Vagina (tissue), 2 donors: ENCODE measurements at places on chromosomes 13 and 19.

- no peak for DNase-seq
Observed at GRCh38 chr19:335072-335471, 9.5 kb downstream of the MIER2 start.

GRCh38 chr19:52659013-52659412 lies 20.9 kb upstream of the ZNF83 start:
- no peak for DNase-seq

DNA sequence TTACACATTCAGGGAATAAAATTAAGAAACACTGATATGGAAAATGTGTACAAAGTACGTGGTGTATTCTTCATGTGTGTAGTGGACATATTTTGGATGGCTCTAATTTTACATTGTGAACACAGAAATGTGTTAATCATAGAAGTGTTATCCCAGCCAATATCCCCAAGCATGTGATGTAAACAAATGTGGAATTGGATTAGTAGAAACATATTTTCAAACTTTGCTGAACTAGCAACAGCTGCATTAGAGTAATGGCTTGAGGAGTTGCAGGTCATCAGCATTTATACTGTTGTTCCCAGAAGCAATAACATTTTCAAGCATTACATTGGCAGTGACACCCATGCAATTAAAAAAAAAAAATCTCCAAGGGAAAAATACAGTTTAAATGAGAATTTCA lies 600.6 kb downstream of the SLITRK1 start:
- no peak for DNase-seq

GRCh38 chr13:42394711-42395085 lies 122.7 kb downstream of the AKAP11 start:
- no peak for DNase-seq

GRCh38 chr19:38389101-38389925 lies 816 bp downstream of the SPRED3 start:
- no peak for DNase-seq

DNA sequence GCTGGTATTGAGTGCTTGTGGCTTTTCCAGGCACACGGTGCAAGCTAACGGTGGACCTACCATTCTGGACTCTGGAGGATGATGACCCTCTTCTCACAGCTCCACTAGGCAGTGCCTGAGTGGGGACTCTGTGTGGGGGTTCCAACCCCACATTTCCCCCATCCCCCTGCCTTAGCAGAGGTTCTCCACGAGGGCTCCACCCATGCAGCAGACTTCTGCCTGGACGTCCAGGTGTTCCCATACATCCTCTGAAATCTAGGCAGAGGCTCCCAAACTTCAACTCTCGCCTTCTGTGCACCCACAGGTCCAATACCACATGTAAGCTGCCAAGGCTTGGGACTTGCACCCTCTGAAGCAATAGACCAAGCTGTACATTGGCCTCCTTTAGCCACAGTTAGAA lies 25.3 kb upstream of the ZSCAN18 start:
- DNase-seq: no peak

GRCh38 chr19:7550987-7551761 lies 15.7 kb downstream of the PNPLA6 start:
- DNase-seq: no peak

- DNase-seq: no peak
Observed at GRCh38 chr13:106096661-106097092, 438.8 kb downstream of the EFNB2 start.

GRCh38 chr13:22369840-22370239 lies 699.0 kb downstream of the FGF9 start:
- no peak for DNase-seq

- no peak for DNase-seq
Observed at GRCh38 chr13:113630296-113630695, 27.7 kb downstream of the ATP4B start.

- no peak for DNase-seq
Observed at GRCh38 chr13:64339373-64340063, 2890.6 kb downstream of the PCDH9 start.

DNA sequence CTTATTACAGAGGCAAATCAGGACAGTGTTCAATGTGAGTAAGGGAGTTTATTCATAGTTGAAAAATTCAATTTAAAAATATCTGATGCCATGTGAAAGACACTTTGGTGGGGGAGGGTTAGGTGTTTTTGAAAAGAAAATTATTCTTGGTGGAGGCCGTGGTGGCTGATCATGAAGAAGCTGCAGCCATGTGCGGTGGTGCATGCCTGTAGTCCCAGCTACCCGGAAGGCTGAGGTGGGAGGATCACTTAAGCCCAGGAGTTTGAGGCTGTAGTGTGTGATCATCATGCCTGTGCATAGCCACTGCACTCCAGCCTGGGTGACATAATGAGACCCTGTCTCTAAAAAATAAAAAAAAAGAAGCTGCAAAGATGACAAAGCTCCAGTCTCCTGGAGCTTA lies 28.6 kb downstream of the WDFY2 start:
- DNase-seq: no peak

GRCh38 chr13:106587787-106588186 lies 19.9 kb upstream of the ARGLU1 start:
- no peak for DNase-seq

DNA sequence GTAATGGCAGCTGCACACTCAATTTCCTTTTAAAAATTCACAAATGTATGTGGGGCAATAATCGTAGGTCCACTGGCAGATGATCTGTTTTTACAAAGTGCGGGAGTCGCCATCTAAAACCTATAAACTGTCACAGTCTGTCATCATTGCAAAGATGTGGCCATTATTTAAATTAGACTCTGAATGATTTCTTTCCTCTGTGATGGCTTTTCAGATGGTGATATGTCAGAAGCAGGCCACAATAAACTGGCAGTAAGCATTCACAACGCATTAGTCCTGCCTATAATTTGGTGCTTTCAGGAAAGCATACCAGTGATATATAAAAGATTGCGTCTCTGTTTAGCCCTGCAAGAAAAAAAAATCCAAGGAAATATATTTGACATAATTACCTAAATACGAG lies 226.8 kb downstream of the TBC1D4 start:
- DNase-seq: no peak

GRCh38 chr13:111857846-111858560 lies 208.9 kb upstream of the SOX1 start:
- peak; percentile 54 for DNase-seq

DNA sequence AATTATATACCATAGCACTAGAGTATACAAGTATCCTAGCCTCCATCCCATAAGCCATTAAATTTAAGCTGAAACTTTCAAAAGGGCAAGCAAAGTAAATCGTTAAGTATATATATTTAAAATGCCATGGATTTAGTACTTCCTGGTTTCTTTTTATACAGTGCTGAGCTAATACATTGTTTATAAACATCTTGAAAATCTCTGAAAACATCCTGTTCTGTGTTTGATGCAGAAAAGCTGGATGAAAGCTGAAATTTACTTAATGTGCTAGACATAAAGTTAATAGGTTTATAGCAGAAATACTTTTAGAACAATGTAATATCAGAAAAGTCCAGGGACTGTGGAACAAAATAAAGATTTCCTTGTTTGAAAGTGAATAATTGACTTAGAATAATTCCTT lies 875.4 kb downstream of the SLITRK6 start:
- no peak for DNase-seq

DNA sequence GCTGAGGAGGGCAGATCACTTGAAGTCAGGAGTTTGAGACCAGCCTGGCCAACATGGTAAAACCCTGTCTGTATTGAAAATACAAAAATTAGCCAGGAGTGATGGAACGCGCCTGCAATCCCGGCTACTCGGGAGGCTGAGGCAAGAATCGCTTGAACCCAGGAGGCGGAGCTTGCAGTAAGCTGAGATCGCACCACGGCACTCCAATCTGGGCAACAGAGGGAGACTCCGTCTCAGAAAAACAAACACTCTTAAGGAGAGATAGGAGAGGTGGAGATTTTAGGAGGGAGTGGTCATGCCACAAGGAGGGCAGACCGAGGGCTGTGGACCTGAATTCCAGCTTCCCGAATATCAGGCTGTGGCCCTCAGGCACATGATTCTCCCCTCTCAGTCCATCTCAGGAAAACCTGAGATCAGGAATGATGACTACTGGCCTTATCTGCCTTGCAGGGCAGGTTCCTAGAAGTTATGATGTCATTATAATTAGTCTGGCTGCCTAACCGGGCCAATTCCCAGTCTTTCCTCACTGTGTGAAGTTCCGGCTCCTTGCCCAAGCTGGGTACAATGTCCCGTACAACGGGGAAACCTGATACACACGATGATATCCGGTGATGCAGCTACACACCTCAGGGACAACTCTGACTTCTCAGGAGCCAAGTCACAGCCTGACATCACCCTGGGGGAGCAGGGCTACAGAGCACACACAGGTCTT lies 2.5 kb downstream of the SLC35E1 start:
- DNase-seq: no peak

- DNase-seq: no peak
Observed at GRCh38 chr13:112705286-112705685, 15.4 kb downstream of the ATP11A start.

DNA sequence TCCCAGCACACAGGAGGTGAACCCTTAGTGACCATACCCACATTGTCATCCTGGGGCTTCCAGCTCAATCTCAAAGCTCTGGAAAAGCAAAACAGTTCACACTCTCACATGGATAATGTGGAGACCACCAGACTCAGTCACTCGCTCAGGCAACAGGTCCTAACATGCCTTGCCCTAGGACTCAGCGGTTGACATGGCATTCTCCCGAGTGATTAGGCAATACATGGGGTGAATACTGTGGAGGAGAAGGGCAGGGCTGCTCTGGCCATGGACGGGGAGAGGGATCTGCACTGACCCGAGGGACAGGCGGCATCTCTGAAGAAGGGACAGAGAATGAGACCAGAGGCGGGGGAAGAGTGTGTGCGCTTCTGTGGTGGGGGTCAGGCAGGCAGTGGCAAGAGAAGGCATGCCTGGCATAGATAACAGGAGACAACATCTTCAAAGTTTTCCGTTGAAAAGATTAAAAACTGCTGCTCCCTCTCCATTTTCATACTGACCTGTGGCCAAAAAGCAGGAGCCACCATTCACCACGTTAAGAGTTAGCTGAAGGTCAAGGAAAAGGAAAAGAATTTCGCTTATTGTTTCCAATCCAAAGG lies 44.5 kb upstream of the EPHX3 start:
- no peak for DNase-seq

DNA sequence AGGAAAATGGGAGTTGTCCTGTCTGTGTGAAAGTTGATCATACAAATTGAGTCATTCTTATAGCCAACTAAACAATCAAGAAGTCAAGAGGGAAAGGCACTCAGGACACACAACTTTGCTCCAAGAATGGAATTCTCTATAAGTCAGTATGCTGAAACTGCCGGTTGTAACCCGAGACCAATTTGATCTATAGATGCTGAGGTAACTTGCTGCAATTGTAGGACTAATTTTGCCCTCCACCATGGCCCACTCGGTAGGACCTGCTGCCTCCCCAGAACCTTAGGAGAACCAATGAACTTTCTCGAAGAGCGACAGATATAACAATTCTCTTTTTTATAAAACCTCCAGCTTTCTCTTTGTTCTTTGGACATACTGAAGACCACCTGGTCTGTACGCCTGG lies 157.0 kb downstream of the RNF17 start:
- no peak for DNase-seq

- DNase-seq: no peak
Observed at GRCh38 chr13:97757807-97758206, 195.7 kb upstream of the IPO5 start.

GRCh38 chr19:3684054-3684816 lies 16.0 kb downstream of the PIP5K1C start:
- no peak for DNase-seq

DNA sequence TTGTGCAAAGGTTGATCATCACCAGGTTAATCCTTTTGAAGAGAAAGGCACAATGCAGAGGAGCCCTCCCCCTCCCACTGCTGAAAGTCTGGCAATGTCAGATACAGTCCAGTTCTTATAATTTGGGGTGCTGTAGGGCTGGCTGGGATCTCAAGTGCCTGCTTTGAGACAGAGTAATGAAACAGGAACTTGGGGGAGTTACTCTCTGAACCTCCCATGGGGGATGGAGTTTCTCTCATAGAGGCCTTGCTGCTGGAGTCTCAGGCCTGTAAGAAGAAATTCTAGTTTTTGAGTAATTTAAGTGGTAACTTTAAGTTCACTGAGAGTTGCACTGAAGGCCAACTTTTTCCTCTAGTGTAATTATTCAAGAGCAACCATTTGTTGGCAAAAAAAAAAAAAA lies 410.5 kb downstream of the KCNRG start:
- no peak for DNase-seq
